ENCODE measurements at places on chromosomes 13 and 19.

- DNase-seq, result no peak
Measured at GRCh38 chr13:60514891-60515290, 117.9 kb downstream of the TDRD3 start.

DNA sequence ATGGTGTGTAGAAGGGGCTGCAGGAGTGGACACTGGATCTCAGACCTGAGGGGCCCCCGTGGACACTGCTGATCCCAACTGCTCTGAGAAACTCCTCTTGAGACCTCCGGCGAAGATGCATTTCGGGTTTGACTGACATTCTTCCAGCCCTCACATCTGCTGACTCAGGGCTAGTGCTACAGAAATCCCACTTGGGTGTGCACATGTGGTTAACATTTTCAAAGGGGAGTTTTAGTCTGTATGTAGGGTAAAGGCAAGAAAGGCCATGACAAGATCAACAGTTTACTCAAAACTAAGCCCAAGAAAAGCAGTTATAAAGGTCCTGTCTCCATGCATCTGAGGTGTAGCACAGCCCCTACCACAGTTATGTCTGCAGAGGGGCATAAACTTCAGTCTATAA is 31.2 kb downstream of the DLEU7 start:
- DNase-seq, result no peak

- no peak for DNase-seq
Measured at GRCh38 chr13:114135731-114136171, 3.3 kb upstream of the RASA3 start.

GRCh38 chr19:30521937-30522336 is 149.8 kb downstream of the ZNF536 start:
- DNase-seq, result no peak

DNA sequence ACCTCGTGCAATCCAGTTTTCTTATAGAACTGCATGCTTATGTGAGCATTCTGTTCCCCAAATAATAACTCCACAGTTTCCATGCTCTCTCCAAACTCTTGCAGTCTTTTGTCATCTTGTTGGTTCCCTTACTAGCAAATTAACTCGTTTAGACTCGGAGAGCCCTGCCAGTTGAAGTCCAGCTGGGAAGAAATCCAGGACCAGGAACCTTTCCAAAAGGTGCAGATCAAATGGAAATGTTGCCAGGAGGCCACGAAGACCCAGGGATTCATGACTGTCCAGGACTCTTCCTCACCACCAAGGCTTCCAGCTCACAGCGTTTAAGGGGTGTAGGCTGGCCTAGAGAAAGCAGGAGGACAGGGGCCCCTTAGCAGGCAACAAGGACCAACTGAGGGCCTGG is 2.1 kb upstream of the TDRD12 start:
- DNase-seq, result no peak

DNA sequence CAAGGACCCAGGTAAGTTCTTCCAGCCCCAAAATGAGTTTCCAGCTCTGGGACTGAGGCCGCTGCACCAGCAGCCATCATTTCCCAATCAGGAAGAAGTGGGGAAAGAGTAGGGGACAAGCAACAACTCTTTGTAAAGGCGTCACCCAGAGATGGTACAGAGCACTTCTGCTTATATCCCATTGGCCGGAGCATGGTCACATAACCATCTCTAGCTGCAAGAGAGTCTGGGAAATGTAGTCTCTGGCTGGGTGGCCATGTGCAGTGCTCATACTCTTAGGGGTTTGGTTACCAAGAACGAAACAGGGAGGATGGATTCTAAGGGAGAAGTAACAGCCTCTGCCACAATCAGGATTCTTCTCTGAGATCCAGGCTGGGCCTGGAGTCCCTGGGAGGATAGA is 26.3 kb downstream of the CKM start:
- no peak for DNase-seq

DNA sequence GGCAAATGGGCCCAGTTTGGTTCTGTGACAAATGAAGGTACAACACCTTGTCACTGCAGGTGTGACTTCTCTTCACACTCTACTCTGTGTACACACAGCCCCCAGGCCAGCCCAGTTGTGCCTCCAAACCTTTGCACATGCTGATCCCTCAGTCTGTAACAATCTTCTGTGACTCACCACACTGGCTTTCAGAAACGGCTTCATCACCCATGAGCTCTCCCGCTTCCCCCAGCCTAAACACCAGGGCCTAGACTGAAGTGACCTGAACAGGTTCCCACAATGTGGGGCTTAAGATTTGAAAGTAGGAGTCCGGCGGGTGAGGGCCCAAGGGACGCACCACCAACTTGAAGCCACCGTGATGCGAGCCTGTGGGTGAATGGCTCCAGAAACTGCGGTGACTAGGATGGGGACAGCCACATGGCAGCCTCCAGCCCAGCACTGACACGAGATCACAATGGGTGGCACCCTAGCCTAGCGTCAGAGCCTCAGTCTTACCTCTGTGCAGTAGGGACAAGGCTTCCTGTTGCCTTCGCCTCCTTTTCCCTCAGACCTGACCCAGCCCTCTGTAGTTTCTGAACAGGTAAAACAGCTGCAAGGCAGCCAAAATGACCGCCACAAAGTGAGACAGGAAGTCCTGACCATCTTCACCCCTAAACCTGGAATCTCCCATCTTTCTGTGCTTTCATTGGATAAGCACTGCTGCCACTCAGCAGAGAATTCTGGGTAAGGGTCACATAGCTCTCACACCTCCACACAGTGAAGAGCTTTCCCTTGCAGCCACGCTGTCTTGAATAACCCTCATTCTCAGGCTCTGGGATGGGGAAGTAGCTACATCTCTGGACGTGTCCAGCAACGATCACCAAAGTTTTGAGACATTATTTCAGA is 34.2 kb upstream of the ZNF599 start:
- DNase-seq, result no peak

GRCh38 chr13:99642006-99642405 is 140.7 kb downstream of the TM9SF2 start:
- no peak for DNase-seq

DNA sequence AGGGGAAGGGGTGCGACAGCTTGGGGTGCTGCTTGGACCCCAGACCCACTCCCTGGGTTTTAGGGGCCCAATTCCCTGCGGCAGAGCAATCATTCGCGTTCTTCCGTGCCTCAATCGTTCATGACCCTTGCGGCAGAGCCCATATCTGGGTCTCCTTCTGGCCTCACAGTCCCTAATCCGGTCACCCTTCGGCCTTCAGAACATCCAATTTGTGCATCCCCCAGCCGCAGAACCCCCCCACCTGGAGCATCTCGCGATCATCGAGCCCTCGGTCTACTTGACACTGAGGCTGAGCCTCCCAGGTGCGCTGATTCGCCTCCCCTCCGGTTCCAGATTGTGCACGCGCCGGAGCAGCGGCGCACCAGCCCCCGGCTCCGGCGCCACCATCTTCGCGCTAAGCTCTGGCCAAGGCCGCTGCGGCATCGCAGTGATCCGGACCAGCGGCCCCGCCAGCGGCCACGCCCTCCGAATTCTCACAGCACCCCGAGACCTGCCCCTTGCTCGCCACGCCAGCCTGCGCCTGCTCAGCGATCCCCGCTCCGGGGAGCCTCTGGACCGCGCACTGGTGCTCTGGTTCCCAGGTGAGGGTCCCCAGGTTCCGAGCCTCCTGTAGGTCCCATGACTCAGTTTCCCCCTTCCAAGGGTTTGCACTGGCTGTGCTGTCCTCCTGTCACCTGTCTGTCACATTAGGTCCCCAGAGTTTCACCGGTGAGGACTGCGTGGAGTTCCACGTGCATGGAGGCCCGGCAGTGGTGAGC is 501 bp downstream of the GTPBP3 start:
- DNase-seq, result no peak

Measured in HFF-Myc (cell line).